Left ventricle myocardium superior (tissue), 1 donor: ENCODE measurements at places on chromosomes 13 and 19. TPM values are rescaled to one million over a fixed set of nuclear protein-coding genes. Genes with fewer than 3 reads are reported as not detected.

AMER2 gene
- total RNA-seq, result not detected

DNA sequence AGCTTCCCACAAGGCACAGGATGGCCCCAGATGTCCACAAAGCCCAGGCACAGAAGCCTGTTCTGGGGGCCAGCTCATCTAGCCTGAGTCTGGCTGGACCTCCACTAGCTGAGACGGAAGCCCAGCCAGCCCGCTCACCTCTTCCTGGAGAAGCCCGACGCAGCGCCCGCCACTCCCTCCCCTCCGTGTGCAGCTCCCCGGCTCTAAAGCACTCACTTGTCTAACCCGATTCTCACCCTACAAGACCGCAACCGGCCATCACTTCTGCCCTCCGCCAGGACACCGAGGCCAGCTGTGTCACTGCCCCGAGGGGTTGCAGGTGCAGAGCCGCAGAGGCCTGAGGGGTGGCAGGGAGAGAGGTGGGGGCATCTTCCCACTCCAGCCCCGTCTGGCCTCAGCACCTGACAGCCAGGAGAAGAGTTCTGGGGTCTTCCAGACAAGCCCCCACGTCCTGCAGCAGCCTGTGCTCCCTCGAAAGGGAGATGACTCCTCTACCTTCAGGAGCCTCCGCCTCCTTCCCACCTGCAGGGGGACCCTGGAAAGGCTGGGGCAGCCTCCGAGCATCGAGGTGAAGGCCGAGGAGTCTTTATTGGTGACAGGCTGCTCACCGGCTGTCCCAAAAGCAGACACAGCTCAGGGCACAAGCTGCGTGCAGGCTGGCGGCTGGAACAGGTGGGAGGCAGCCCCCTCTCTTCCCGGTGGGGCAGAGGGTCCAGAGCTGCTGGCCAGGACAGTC lies 5.9 kb upstream of the DIRAS1 start:
- no peak for DNase-seq

PRMT1 gene
- 130 TPM for total RNA-seq

GRCh38 chr13:84654654-84655275 lies 772.5 kb upstream of the SLITRK1 start:
- no peak for DNase-seq

DNA sequence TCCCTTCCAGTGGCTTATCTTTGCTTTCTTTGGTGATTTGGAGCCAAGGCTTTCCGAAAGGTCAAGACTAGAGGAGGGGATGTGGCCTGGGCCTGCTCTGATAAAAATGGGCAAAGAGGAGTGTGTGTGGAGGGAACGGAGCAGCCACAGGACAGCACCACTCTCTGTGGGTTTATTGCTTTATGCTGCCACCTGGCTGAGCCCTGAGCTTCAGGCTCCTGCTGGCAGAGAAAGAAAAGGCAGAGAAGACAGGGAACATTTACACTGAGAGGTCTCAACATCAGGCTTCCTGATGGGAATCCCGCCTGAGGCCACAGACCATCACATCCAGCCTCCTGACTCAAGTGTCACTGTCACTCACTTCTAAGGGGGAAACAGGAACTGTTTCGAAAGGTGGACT lies 9.2 kb upstream of the GSX1 start:
- no peak for DNase-seq

SOX1 gene
- not detected for total RNA-seq

DNA sequence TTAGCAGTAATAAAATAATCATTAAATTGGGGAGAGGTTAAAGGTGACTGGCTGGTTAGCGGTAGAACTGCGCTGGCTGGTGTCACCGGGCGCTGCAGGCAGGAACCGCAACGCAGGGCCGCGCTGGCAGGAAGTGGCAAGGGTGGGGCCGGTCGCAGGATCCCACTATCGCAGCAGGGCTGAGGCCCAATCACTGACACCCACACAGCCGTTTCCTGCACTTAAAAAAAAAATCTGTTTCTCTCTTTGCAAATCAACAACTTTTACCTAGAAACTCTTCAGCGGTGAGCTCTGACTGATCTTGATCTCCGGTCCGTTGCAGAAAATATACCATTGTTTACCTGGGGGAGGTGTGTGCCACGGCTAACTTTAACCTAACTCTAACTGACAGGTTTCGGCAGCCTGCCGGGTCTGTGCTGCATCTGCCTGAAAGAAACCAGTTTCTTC lies 46.9 kb downstream of the KLF2 start:
- peak; percentile 75 for DNase-seq

- DNase-seq, result no peak
These were observed 2.7 kb upstream of the RUBCNL start for GRCh38 chr13:46389457-46390451.

- peak; percentile 39 for DNase-seq
These were observed 281.4 kb downstream of the LHFPL6 start for GRCh38 chr13:39321574-39321973.

DNA sequence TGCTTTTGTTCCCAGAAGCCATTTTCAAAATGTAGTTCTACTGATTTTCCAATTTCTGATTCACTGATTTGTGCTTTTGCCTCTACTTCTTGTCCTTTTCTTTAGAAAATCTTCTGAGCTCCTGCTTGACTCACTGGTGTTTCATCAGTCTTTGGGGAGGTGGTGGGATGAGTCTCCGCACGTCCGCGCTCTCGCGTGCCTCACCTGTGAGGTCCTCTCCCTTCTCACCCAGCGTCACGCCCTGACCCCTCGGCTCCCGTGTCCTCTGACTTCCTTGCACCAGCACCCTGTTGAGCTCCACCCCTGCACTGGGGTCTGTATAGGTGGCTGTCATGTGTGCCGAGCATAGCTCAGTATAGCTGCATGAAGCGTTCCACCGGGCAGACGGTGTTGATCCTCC lies 52.7 kb upstream of the MCF2L start:
- DNase-seq, result no peak

CEACAM16 gene
- not detected for total RNA-seq

DNA sequence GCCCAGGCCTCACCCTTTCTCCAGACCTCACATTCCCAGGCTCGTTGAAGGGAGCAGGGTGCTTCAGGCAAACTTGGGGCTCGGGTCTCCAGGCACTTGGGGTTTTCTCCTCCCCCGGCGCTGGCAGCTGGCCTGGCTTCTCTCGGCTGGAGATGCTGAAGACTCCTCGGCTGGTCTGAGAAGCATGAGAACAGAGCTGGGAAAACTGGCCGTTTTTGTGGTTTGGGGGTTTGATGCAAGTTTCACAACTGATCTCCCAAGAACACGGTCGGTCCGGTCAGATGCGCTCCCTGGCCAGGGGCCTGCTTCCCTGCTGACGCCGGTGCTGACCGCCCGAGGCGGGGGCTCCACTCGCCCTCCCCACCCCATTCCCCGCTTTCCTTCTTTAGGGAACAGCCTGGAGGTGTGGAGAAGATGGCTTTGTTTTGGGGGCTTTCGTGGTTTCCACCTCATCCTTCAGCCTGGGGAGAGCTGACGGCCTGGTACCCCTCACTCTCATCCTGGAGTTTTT lies 35.3 kb downstream of the CEBPA start:
- DNase-seq, result no peak

- no peak for DNase-seq
These were observed 30.2 kb upstream of the TRPC4 start for GRCh38 chr13:37899753-37900152.

- DNase-seq, result no peak
These were observed 13.8 kb downstream of the BIVM start for GRCh38 chr13:102812611-102813287.

- no peak for DNase-seq
These were observed 49.0 kb downstream of the FREM2 start for GRCh38 chr13:38735665-38736440.

- DNase-seq, result no peak
These were observed 1.5 kb upstream of the BAX start for GRCh38 chr19:48953141-48953540.

GRCh38 chr13:48264058-48264457 lies 31.1 kb downstream of the ITM2B start:
- DNase-seq, result no peak

WASF3 gene
- 11.5 TPM for total RNA-seq

GRCh38 chr19:20416661-20417060 lies 148.9 kb downstream of the ZNF737 start:
- DNase-seq, result no peak

DNA sequence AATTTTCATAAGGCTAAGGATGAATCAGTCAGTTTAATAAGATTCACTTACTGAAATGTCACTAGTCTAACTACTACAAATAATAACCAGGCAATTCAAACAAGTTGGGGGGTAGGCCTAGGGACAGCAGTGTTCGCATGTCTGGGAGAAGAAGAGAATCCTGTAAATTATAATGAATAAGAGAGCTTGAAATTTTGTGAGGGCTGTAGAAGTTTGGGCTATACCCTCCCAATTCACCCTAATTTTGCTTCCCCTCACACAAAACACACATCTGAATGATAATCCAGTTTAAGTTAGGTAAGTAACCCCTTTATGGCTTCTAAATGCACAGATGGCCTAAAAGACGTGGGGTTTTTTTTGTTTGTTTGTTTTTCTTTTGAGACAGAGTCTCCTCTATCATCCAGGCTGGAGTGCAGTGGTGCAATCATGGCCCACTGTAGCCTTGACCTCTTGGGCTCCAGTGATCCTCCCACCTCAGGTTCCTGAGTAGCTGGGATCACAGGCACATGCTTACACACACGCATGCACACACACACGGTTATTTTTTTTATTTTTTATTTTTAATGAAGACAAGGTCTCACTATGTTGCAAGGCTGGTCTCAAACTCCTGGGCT lies 69.9 kb downstream of the TBC1D4 start:
- no peak for DNase-seq

DNA sequence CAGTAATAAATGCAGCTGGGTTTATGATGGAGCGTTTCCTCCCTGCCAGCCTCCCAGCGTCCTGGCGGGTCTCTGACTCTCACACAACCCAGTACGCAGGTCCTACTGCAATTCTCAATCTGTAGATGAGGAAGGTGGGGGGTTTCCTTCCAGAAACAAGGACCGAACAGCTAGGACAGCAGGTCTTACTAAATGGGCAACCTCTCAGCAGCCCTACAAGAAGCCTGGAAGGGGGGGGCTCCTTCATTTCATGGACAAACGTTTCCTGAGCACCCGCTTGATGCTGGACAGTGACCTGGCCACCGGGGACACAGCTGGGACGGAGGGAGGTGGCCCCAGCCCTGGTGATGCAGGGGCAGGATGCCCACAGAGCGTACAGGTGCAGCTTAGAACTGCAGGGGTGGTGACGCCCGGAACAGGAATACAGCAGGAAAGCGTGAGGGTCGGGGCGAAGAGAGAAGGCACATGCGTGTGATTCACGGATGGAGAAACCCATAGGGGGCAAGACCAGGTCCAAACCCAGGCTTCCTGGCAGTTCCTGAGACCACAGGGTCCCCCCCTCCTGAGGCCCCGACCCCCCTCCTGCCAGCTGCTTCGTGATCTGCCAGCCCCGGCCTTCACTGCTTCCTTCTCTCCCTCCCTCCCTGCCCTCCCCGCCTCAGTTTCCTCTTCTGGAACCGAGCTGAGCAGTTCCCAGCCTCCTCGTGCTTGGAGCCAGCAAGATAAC lies 732 bp upstream of the C2CD4C start:
- no peak for DNase-seq

DNA sequence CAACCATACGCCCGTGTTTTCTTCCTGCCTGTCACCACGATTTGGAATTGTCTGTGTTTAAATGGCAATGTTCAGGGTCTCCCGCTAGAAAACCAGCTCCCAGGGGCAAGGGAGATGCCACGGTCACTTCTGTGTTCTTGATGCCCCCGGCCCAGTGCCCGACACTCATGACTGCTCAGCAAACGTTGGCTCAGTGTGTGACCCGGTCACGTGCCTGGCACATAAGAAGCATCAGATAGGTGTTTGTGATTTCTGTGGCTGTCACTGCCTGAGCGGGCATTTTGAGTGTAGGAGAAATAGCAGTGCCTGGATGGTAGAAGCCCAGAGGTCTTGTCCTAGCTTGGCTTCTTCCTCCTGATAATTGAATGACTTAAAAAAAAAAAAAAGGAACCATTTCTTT lies 15.5 kb downstream of the HDGFL2 start:
- DNase-seq, result no peak

DNA sequence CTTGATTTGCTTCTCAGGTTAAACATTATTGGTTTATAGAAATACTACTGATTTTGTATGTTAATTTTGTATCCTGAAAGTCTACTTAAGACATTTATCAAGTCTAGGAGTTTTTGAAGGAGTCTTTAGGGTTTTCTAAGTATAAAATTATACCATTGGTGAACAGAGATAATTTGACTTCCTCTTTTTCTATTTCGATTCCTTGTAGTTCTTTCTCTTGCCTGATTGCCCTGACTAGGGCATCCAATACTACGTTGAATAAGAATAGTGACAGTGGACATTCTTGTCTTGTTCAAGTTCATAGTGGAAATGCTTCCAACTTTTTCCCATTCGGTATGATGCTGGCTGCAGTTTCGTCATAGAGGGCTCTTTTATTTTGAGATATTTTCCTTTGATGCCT lies 807.5 kb upstream of the SLC10A2 start:
- no peak for DNase-seq

- DNase-seq, result peak; percentile 70
These were observed 42.8 kb upstream of the NPAS1 start for GRCh38 chr19:46976845-46977320.

SLC1A6 gene
- total RNA-seq, result not detected
